Right lobe of liver (tissue), 6 donors: ENCODE measurements at places on chromosomes 16 and 17. TPM values are rescaled to one million over a fixed set of nuclear protein-coding genes. Genes with fewer than 3 reads are reported as not detected.

DNA sequence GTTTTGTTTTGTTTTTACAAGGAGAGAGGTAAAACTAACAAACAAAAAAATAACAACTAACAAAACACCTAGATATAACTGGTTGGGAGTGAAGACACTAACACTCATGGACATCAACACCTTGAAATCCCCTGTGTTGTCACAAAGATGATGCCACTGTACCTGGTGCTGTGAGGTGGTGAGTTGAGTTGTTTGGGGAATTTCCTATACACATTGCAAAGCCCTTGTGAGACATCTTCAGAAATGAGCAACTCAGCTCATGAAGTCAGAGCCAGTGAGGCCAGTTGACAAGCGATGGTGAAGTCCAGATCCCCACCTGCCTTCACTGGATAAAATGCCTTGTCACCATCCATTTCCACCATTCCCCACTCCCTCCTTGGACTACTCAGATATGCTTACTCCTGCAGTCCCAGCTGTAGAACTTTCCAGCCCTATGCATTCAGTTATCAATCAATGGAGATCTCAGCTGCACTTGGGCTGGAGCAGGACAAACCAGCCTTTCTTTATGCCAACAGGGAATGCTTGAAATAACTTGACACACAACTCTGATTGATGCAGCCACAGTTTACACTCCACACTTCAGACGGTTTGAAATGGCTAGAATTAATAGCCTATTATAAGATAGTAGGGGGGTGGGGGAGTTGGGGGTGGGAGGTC lies 22.2 kb downstream of the ANKFN1 start:
- no peak overlapping the region for H3K27ac ChIP-seq
- H3K27me3 ChIP-seq: no peaks in the 10 kb centered on the region
- no peaks in the 10 kb centered on the region for H3K36me3 ChIP-seq
- H3K4me1 ChIP-seq: no peaks in the 10 kb centered on the region
- no peak for DNase-seq
- H3K4me3 ChIP-seq: no peak overlapping the region

DNA sequence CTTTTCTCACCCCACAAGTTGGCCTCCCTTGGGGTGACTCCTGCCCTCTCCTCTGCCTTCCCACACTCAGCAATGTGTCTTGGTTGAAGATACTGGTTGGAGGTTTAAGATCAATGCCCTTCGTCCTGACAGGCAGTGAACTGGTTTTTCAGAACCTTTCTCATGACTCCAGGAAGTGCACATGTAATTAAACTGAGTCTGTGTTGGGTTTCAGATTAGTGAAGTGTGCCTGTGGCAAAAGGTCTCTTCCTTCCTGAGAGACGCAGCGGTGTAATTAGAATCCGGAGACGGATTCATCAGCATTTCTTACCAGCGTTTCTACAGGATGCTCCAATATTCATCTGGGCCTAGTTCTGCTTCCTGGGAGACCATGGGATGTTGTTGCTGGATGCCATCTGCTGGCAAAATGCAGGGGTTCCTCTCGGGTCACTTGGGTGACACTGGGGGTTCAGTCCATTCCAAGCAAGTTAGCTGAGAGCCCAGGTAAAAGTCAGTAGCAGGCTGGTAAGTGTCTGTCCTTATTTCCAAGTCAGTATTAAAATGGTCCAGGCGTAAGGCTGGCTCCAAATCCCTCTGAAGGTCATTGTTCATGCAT lies 233.3 kb downstream of the XYLT1 start:
- no peaks in the 10 kb centered on the region for H3K27me3 ChIP-seq
- DNase-seq: no peak
- no peak overlapping the region for H3K27ac ChIP-seq
- H3K4me3 ChIP-seq: no peak overlapping the region

DNA sequence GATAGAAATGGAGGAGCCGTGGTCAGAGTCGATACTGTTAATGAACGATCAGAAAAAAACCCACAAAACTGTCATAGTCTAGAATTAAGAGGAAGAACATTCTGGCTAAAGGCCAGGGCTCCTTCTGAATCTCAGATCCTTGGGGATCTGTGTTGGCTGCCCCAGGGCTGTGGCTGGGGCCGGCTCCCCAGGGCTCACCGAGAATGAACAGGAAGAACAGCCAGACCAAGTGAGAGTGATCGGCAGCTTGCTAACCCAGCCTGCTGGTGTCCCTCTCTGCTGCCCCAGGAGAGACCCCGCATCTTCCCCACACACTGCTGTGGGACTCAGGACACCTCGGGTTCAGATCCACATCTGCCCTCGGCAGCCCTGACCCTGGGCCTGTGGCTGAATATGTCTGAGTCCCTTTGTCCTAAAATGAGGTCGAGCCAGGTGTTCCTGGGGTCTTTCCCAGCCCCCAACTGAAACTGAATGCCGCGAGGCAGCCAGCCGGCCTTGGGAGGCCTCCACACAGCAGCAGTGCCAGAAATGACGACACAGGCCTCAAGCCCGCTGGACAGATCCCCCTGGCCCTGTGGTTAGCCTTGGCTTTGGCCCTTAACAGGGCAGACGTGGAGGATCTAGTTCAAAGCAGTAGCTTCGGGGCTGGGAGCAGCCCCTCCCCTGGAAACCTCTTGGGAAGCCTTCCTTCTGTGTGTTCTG lies 23.9 kb upstream of the CLEC18A start:
- H3K4me1 ChIP-seq: no peaks in the 10 kb centered on the region
- no peak overlapping the region for H3K27ac ChIP-seq
- no peaks in the 10 kb centered on the region for H3K27me3 ChIP-seq

The FA2H gene
- total RNA-seq: 0.19 TPM

The MYH1 gene
- 2.3 TPM for total RNA-seq

- no peaks in the 10 kb centered on the region for H3K36me3 ChIP-seq
- DNase-seq: no peak
- no peaks in the 10 kb centered on the region for H3K4me1 ChIP-seq
- H3K27me3 ChIP-seq: no peaks in the 10 kb centered on the region
- no peak overlapping the region for H3K4me3 ChIP-seq
These were observed 37.2 kb upstream of the HS3ST3A1 start for GRCh38 chr17:13638855-13639458.
